ENCODE measurements at places on chromosomes 6 and 20.

DNA sequence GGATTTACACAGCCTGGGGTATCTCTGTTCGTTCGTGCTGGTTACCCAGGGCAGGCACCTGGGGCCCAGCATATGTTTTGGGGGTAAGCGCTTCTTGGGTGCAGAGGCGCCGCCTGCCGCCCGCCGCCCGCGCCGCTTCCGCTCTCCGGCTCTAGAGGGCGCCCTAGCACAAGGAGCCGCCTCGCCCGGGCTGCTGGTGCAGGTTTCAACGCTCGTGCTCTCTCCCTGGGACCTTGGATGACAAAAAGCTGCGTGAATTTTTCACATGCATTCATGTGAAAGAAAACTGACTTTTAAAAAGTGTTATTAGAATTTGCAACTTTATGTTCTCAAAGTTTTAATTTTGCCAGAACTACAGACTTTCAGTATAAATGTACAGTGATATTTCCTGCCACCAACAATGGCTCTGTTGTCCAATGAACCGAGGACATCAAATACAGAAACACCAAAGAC lies 32.5 kb downstream of the PRR18 start:
- peak; percentile 70 for DNase-seq

DNA sequence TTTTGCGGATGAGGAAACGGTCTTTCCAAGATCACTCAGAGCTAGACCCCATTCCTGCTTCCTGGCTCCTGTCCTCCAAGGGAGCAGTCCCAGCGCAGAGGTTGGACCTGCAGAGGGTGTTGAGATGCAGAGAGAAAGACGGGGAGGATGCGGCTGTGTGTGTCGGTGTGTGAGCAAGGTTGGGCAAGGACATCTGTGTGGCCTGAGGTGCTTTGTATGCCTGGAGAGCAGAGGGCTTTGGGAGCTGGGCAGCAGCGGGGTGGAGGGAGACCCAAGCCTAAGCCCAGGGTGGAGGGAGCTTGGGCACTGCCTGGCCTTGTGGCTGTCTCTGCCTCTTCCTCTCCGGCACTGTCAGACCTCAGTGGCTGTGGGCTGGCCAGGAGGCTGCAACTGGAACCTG lies 147.4 kb upstream of the RNF24 start:
- DNase-seq = no peak

GRCh38 chr6:24910961-24911725 lies 24.6 kb downstream of the RIPOR2 start:
- DNase-seq = peak; percentile 33

DNA sequence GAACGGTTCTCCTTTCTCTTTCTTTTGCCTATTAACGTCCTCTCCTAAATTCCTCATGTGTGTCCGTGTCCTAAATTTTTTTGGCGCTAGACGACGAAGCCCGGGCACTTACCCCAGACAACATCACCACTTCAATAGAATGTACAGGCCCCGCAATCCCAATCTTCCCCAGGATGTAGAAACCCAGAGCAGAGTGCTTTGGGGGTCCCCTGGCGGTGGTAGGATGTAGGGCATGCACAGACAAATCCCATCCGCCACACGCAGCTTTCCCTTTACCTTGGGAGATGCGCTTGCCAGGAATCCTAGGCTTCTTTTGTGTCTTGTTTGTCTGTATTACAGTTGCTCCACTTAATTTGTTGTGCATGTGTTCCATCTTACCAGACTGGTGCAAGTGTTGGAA lies 417.3 kb upstream of the ARID1B start:
- DNase-seq = no peak

GRCh38 chr6:144232176-144232831 lies 52.8 kb upstream of the UTRN start:
- DNase-seq = no peak

DNA sequence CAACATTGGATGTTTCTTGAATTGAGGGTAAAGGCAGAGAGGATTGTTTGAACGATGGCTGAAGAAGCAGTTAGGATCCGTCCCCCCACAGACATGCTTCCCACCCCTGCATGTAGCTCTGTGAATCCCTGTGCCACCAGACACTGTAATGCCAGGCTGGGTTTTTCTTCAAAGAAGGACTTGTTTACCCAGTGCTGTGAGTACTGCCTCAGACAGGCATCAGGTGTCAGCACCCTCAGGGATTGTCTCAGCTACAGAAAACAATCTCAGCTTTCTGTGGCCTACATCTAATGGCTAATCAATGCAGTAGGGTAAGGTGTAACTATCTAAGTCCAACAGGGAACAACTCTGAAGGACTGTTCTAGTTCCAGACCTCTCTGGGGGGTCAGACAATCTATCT lies 853.0 kb upstream of the EPHA7 start:
- DNase-seq = no peak

DNA sequence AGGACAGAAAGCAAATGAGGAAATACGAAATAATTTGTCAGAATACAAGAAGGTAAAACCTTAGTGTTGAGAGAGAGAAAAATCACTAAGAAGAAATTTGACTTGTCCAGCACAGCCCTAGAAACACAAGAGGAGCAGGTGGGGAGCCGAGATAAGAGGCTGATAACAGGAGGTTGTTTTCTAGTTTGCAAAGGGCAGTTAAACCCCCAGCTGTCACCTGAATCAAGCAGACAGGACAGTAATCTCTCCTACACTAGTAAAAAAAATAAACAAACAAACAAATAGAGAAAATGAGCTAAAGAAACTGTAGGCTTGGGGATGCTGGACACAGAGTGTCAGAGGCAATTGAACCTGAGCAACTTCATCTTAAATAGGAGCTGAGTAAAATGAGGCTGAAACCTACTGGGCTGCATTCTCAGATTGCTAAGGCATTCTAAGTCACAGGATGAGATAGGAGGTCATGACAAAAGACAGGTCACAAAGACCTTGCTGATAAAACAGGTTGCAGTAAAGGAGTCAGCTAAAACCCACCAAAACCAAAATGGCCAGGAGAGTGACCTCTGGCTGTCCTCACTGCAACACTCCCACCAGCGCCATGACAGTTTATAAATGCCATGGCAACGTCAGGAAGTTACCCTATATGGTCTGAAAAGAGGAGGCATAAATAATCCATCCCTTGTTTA lies 40.4 kb downstream of the FAM184A start:
- DNase-seq = no peak
